Uterus (tissue), 4 donors: ENCODE measurements at places on chromosomes 7 and 10. TPM values are rescaled to one million over a fixed set of nuclear protein-coding genes. Genes with fewer than 3 reads are reported as not detected.

Gene NYAP1
- 4.4 TPM for total RNA-seq

Gene ELOVL3
- total RNA-seq: not detected

Gene PTCD1
- total RNA-seq: 17.4 TPM

Gene TMEM270
- not detected for total RNA-seq

DNA sequence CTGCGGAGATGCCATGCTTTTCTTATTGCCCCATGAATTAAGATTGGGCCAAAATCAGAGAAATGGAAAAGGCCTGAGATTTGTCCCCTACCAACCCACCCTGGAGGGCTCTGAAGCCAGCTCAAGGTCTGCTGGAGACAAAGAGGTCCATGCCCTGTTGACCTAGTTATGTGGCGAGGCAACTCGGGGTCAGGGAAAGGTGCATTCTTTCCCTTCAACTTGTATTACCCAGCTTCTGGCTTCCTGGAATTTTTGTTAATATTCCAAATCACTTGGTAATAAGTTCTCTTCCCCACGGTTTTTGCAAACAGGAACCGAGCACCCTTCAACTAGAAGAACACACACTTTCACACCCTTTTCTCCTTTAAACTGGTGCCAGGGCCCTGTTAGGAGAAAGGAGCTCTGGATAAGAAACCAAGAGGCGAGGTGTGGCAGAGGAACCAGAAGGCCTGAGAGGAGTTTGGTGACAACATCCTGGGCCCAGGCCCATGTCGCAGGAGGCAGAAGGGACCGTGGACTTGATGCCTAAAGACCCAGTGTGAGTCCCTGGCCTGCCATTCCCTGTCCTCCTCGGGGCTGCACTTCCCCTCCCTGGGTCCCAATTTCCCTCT lies 12.5 kb upstream of the SFRP5 start:
- H3K27me3 ChIP-seq: no peaks in the 10 kb centered on the region
- no peak overlapping the region for H3K4me3 ChIP-seq
- no peaks in the 10 kb centered on the region for H3K36me3 ChIP-seq
- H3K27ac ChIP-seq: no peak overlapping the region

GRCh38 chr10:62056219-62056618 lies 154.7 kb downstream of the ARID5B start:
- peak overlapping the region; percentile 99 for H3K27ac ChIP-seq
- H3K4me1 ChIP-seq: no peaks in the 10 kb centered on the region
- no peak overlapping the region for H3K4me3 ChIP-seq
- H3K27me3 ChIP-seq: no peaks in the 10 kb centered on the region
- H3K36me3 ChIP-seq: no peaks in the 10 kb centered on the region
- no peak for DNase-seq

GRCh38 chr7:151060113-151060415 lies 675 bp downstream of the SLC4A2 start:
- H3K27ac ChIP-seq: peak overlapping the region; percentile 98
- no peaks in the 10 kb centered on the region for H3K4me1 ChIP-seq

- no peak for DNase-seq
- H3K27ac ChIP-seq: no peak overlapping the region
- no peaks in the 10 kb centered on the region for H3K27me3 ChIP-seq
- no peaks in the 10 kb centered on the region for H3K36me3 ChIP-seq
Observed at GRCh38 chr7:157318015-157318706, 18.6 kb upstream of the DNAJB6 start.

DNA sequence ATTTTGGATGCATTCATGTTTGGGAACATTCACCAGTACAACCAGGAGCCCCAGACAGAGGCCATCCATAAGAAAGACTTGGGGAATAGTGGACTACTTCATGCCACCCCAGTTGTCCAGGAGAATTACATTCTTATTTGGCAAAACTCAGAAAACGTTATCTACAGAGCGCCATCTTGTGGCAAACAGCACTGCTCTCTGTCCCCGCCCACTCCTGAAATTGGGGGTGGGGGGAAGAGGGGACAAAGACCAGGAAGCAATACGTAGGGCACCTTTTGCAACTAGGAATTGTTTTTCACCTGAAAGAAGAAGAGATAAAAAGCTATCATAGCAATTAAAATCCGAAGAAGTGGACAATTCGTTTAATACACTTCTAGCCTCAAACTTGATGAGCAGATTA lies 134.6 kb upstream of the MGMT start:
- no peaks in the 10 kb centered on the region for H3K4me1 ChIP-seq
- no peaks in the 10 kb centered on the region for H3K27me3 ChIP-seq
- H3K36me3 ChIP-seq: no peaks in the 10 kb centered on the region
- no peak overlapping the region for H3K4me3 ChIP-seq
- no peak overlapping the region for H3K27ac ChIP-seq
- no peak for DNase-seq

GRCh38 chr7:46454816-46455215 lies 533.7 kb upstream of the IGFBP3 start:
- no peak overlapping the region for H3K4me3 ChIP-seq
- H3K27ac ChIP-seq: no peak overlapping the region
- DNase-seq: no peak
- H3K27me3 ChIP-seq: no peaks in the 10 kb centered on the region
- H3K4me1 ChIP-seq: no peaks in the 10 kb centered on the region

- no peak overlapping the region for H3K27ac ChIP-seq
- H3K27me3 ChIP-seq: no peaks in the 10 kb centered on the region
- H3K4me1 ChIP-seq: no peaks in the 10 kb centered on the region
- H3K4me3 ChIP-seq: no peak overlapping the region
Observed at GRCh38 chr7:44287488-44288380, 37.7 kb downstream of the CAMK2B start.

DNA sequence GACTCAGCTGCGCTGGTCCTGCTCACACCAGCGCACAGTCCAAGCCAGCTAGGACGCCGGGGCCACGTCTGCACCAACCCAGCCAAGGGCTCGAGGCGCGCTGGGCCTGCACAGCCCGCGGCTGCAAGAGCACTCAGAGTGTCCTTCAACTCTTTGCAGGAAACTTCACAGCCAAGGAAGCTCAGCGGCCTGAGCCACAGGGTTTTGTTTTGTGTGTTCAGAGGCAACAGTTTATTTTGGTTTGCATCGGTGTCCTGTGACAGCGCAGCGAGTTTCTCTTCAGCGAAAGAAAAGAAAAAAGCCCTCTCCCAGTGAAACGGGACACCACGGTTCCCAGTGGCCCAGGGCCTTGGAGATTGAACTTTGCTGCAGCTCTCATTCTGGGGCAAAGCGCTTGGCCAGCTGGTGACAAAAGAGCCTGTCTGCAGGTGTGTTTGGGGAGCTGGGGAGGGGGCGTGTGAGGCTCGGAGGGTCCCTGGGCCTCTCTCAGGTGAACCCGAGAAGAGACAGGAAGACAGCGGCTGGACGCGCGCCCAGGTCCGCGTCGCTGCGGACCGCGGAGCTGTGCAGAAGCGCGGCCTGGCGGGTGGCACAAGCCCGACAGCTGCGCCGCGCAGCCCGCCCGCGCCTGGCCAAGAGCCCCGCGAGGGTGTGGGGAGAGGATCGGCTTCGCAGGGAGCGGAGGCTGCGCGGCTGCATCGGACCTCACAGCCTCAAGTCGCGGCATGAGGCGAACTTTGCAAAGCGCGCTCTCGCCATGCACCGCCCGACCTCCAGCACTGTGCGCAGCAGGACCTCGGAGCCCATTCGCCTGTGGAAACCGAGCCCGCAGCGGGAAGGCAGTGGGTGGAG lies 922 bp downstream of the CXCL12 start:
- H3K4me3 ChIP-seq: peak overlapping the region; percentile 66
- peak overlapping the region; percentile 88 for H3K27ac ChIP-seq
- no peaks in the 10 kb centered on the region for H3K36me3 ChIP-seq
- peaks cover 14% of the 10 kb centered on the region for H3K4me1 ChIP-seq

DNA sequence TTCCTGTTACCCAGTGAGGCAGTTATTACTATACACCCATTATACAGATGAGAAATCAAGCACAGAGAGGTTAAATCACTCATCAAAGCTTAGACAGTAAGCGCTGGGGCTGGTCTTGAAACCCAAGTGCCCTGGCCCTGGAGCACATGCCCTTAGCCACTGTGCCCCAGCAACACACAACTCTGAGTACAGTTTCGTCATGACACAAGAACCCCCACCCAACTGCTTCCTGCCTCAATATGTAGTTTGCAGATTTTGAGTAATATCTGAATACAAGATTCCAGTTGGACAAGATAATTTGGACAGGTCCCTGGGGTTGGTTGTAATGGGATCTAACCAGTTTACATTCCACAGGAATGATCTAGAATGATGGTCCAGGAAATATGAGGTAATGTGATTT lies 62.8 kb downstream of the SH3PXD2A start:
- no peak for DNase-seq
- no peaks in the 10 kb centered on the region for H3K27me3 ChIP-seq
- no peaks in the 10 kb centered on the region for H3K36me3 ChIP-seq
- H3K4me1 ChIP-seq: no peaks in the 10 kb centered on the region
- H3K27ac ChIP-seq: no peak overlapping the region

DNA sequence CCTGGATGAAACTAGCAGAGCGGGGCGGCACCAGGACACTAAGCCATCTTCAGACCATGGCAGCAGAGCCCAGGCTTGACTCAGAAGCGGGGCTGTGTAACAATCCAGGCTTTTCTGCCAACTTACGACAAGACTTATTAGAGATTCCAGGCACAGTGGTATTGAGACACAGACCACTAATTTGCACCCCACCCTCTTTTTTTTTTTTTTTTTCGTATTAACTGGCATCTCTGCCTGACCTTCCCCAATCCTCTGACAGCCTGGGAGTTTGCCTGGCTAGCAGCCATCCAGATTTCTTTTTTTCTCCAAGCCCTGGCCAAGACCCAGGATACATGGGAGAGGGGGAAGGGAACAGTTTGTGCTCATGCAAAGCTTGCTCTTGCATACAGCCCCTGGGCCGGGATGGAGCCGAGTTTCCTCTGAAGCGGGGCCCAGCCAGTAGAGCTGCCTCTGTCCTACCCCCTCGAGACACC lies 182.4 kb downstream of the PLXNA4 start:
- H3K27ac ChIP-seq: no peak overlapping the region
- no peaks in the 10 kb centered on the region for H3K36me3 ChIP-seq
- no peaks in the 10 kb centered on the region for H3K27me3 ChIP-seq

DNA sequence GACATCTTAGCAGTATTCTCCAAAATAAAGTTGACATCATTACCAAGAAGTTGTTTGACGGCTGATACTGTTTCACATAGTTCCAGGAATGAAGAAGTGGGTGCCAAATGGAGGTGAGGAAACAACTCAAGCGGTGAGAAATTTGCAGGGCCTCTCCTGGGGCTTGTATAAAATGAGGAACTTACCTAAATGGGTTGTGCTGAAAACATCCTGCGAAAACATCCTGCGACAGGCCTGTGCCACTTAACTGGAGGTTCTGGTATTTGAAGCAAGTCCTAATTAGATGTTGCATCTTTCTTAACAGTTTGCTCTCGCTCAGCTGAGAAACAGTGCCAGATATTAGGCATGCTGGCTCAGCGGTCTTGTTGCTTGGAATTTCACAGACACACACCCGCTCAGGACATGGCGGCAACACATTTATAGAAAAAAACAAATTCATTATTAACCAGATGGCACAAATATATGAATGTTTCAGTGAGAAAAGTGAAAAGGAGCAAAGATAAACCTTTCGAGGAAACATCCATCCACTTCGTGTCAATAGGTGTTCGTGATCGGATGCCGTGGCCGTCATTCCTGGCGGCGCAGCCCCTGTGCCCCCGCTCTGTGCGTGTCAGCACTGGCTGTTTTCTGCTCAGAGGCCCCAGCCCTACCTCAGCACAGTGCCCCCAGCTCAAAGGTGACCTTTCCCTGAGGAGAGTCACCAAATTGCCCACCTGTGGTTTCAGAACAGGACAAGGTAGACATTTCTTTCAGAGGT lies 48.1 kb downstream of the CDC123 start:
- H3K27me3 ChIP-seq: no peaks in the 10 kb centered on the region
- no peaks in the 10 kb centered on the region for H3K4me1 ChIP-seq
- no peak overlapping the region for H3K27ac ChIP-seq
- no peak overlapping the region for H3K4me3 ChIP-seq
- no peak for DNase-seq

GRCh38 chr7:30817371-30817767 lies 46.2 kb downstream of the MINDY4 start:
- H3K27ac ChIP-seq: peak overlapping the region; percentile 92
- H3K4me3 ChIP-seq: no peak overlapping the region
- H3K27me3 ChIP-seq: no peaks in the 10 kb centered on the region
- no peaks in the 10 kb centered on the region for H3K36me3 ChIP-seq
- H3K4me1 ChIP-seq: no peaks in the 10 kb centered on the region

GRCh38 chr10:12434277-12434676 lies 84.9 kb downstream of the CAMK1D start:
- no peak overlapping the region for H3K4me3 ChIP-seq
- H3K27ac ChIP-seq: no peak overlapping the region
- no peaks in the 10 kb centered on the region for H3K4me1 ChIP-seq
- H3K27me3 ChIP-seq: no peaks in the 10 kb centered on the region

DNA sequence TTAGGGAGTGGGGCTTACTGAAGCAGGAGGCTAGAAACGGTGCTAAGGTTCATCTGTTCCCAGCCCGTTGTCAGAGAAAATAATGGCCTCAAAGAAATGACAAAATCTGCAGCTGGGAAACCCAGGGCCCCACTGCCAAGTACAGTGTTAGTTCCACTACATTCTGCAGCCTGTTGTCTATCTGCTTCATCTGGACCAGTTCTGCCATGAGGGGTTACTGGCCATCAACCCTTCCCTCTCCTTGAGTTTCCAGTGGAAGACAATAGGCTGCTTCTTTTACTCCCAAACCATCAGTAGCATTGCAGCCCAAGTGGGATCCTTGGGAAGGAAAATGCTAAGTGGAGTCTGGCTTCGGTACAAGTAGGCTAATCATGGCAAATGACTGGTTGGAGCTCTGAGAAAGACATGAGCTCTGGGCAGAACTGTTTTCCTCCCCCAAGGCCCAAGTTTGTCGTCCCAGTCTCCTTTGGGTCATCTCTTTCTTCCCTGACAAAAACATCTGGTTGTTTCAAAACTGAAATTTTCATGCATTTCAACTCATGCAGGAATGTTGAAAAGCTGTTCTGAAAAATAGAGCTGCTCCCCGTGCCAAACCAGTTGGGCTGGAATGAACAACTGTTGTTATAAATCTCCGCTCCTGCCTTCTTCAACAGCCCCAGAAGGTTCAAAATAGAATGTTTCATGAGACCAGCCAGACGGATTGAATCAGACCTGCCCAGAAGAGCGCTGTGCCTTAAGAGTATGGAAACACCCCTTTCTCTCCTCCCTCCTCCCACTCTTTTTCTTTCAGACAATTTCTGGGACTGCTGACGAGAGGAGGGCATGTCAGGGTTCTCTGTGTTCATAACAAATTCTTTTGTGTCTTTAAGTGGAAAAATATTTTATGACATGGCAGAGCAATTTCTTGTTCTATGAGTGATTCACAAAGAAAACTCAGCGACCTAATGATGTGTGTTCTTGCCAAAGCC lies 116.6 kb downstream of the RAB18 start:
- no peaks in the 10 kb centered on the region for H3K27me3 ChIP-seq
- no peaks in the 10 kb centered on the region for H3K4me1 ChIP-seq
- H3K4me3 ChIP-seq: peak overlapping the region; percentile 4
- no peaks in the 10 kb centered on the region for H3K36me3 ChIP-seq
- peak overlapping the region; percentile 70 for H3K27ac ChIP-seq
